H1 (cell line): ENCODE measurements at places on chromosomes 2 and 18.

GRCh38 chr2:72917138-72917876 lies at the start of gene EMX1:
Gene EMX1 (plus strand): TSS chr2:72917519. CDS start chr2:72917853, 334 bp downstream.
- no peak for DNase-seq

DNA sequence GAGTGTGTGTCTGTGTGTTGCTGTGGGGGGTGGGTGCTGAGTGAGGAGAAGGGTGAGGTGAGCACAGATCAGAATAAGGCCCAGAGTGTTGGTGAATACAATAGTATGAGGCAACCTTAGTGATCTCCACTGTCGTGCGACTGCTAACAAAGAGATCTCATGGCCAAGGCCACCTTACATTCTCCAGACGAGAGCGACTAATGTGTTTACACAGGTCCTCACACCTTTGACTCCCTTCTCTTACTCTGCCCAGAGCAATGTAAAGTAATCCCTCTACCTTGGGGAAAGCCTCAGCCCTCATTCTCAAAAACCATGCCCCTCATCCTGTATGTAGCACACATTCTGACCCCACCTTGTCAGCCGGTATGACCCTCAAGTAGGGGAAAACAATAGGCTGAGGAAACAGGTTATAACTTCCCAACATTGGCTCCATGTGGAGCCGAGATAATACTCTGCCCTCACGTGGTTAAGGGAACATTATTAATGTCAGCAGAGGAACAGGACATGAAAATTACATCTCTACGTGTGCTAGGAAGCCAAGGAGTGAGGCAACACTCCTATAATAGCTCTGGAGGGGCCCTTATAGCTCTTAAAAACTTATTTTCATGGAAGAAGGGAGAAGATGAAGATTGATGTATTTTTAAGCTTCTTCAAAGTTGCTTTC lies 323.0 kb upstream of the NT5C1B start:
- DNase-seq = no peak

- peak; percentile 71 for DNase-seq
Measured at GRCh38 chr2:162318328-162319180, at the start of gene IFIH1. Gene IFIH1 (minus strand): TSS chr2:162318684. CDS start chr2:162318307, 377 bp downstream.

DNA sequence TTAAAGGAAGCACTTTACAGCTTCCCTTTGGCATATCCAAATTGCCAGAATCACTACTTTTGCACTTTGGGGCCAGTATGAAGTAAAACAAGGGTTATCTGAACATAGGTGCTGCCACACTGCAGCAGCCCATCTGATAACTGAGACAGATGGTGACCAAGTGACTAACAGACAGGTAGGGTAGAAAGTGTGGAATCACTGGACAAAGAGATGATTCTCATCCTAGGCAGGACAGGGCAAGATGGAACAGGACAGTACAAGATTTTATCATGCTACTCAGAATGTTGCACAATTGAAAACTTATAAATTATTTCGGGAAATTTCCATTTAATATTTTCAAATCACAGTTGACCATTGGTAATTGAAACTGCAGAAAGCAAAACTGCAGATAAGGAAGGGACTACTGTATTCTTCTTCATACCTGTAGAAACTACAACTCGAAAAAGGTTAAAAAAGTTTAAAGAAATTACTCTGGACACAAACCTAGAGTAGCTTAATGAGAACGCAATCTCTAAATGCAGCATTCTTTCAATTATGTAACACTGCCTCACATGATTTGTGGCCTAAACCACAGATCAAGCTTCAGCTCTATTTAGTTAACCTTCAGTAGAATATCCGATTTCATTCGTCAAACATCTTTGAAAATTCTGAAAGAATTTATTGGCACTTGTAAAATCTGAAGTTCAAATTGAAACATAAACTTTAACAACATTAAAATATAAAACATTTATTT lies 31.4 kb downstream of the HEATR5B start:
- no peak for DNase-seq

DNA sequence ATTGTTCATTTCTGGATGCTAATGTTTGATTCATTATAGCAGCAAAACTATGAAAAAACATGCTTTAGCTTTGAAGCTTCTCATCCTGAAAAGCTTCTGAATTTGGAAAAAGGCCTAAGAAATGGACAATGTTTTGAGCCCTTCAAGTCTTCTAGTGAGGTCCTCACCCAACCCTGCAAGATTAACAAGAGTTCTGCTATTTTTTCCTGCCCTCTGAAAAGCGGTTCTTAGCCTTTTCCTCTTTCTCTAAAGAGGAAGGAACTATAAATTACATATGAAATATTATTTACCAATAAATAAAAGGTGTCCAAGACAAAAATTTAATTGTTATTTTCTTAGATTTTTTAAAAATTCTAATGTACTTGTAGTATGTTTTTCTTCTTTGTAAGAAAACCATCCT lies 19.9 kb upstream of the CDH19 start:
- DNase-seq = no peak
